Activated T-cell treated with anti-CD3 and anti-CD28 coated beads, Interleukin-2, amount 50 U/mL, for 72 hours (primary cell): ENCODE measurements at places on chromosomes 6 and 20.

GRCh38 chr20:17845701-17846475 is 122.7 kb downstream of the SNX5 start:
- DNase-seq: no peak

- no peak for DNase-seq
Observed at GRCh38 chr20:43853174-43853803, 61.4 kb upstream of the TOX2 start.

GRCh38 chr6:136551103-136551502 is 881 bp upstream of the MAP7 start:
- DNase-seq: no peak

DNA sequence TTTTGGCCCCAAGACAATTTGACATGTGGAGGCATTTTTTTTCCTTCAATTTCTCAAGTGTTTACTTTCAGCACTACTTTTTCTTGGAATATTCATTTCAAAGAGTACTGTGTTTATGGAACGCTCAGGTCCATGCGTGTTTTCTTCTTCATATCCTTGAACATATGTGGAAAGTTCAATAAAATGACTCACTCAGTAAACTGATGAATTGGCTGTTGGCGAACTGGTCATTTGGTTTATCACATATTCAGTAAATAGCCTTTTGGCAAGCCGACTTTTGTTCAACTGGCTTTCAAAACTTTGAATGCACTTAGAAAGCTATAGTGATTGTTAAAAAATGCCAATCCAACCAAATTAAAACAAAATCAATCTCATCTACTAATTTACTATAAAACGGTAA is 964.6 kb upstream of the SLC35B3 start:
- no peak for DNase-seq

DNA sequence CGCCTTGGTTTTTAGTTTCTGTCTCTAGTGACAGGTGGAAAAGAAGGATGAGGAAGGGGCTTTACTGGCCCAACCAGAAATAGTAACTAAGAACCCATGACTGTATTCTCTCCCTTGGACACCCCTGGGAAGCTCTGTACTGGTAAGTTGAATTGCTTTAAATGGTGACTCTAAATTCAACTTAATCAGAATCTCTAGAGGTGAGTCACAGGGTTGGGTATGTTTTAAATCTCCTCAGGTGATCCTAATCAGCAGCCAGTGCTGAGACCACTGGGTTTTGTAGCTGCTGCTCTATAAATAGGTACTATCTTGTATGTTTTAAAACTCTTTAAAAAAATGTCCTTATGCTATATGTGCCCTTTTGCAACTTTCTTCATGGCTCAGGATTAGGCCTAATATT is 314.0 kb upstream of the ECI2 start:
- no peak for DNase-seq
